ENCODE measurements at places on chromosomes 3 and 15. TPM values are rescaled to one million over a fixed set of nuclear protein-coding genes. Genes with fewer than 3 reads are reported as not detected.
A peak's percentile ranks its signal among the peaks of the same experiment; 100 is the strongest.

- no peak for DNase-seq
These were observed 25.2 kb downstream of the EXD1 start for GRCh38 chr15:41205315-41205714.

GRCh38 chr15:84811828-84812227, 5.3 kb upstream of the ALPK3 start:
- DNase-seq = no peak

- DNase-seq = no peak
These were observed 35.6 kb upstream of the AP4E1 start for GRCh38 chr15:50872832-50873426.

The KNL1 gene
- total RNA-seq = 22.5 TPM

The CYP1A2 gene
- total RNA-seq = not detected

DNA sequence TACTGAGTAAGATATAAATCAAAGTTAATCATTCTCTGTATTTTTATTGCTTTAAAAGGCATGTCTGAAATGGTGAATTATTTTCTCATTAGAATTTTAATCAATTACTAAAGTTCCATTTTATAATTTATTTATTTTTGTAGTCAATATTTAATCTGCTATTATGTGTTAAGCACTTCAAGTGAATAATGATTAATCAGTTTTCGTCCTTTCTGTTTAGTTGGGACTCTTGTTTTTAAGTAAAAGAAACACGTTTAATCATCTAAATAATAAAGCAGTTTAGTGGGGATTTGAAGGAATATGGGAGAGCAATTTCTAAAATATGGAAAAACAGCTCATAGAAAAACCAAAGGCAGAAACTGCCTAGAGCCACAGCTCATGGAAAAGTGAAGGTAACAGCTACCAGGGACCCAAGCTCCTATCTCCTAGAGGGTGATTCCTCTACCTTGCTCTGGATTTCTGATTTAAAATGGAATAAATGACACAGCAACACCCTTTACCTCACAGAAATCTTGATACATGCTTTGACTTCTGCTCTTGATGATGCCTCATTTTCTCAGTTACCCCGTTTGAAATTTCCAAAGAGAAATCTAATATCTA, 28.0 kb upstream of the SUCNR1 start:
- no peak for DNase-seq

GRCh38 chr15:89358435-89358754, 23.8 kb upstream of the POLG start:
- DNase-seq = no peak

The APBA2 gene
- total RNA-seq = 15.5 TPM

- no peak for DNase-seq
These were observed 27.4 kb downstream of the SPESP1 start for GRCh38 chr15:68957696-68958095.

DNA sequence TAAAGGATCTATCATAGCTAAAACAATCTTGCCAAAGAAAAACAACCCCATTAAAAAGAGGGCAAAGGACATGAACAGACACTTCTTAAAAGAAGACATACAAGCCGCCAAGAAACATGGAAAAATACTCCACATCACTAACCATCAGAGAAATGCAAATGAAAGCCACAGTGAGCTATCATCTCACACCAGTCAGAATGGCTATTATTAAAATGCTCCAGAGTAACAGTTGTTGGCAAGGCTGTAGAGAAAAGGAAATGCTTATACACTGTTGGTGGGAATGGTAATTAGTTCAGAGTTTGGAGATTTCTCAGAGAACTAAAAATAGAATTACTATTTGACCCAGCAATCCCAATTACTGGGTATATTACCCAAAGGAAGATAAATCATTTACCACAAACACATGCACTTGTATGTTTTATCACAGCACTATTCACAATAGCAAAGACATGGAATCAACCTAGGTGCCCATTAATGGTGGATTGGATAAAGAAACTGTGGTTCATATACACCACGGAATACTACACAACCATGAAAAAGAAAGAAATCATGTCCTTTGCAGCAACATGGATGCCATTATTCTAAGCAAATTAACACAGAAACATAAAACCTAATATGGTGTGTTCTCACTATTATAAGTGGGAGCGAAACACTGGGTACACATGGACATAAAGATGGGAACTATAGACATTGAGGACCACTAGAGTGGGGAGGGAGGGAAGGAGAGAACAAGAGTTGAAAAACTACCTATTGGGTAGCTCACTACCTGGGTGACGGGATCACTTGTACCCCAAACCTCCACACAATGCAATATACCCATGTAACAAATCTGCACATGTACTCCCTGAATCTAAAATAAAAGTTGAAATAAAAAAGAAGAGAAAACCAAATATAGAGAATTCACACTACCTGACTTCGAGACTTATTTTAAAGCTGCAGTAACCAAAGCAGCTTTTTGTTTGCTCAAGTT, 32.6 kb downstream of the ITGA11 start:
- peak; percentile 4 for DNase-seq

The RTP3 gene
- total RNA-seq = not detected

DNA sequence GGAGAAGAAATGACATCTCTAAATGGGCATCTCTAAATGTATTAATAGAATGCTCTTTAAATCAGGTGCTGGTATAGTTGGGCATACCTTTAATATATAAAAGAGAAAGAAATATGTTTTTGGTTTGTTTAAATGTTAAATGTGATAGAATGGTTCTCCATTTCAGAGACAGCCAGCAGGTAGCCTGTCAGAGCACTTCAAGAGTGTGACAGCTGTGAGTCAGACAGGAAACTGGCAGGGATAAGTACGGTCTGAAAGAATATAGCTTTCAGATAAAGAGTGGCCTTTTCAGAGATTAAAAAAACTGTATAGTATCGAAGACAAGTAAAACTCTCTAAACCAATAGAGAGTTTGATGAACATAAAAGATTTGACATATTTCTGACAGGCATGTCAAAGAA, 654.1 kb downstream of the IGSF11 start:
- DNase-seq = no peak

- DNase-seq = no peak
These were observed 64.6 kb upstream of the FHIT start for GRCh38 chr3:61315871-61316270.

The MCF2L2 gene
- total RNA-seq = 13.7 TPM

The IGSF11 gene
- 1.6 TPM for total RNA-seq

DNA sequence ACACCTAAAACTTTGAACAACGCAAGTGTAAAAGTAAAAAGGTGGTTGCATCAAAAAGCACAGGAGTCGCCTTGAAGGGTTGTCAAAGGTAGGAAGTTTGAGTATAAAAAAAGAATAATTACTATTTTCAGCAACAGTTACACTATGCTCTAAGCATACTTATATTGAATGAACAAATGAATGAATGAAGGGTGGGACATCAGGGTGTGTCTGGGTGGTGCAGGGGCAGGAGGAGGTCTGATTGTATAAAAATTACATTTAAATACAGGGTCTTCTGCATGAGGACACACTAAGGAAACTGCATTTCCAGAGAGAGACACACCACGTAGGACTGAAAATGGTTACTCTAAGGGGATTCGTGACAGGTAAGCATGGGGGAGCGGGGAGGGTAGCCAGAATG, at the start of gene ARGFX:
TSS of gene ARGFX (plus strand) at position 301 of the 400 bp plus-strand sequence. CDS start 2,765 bp downstream, outside the sequence.
- DNase-seq = no peak

All from H1 (cell line).